ENCODE measurements at places on chromosomes 5 and 9.
A peak's percentile ranks its signal among the peaks of the same experiment; 100 is the strongest.

- DNase-seq = peak; percentile 5
Measured at GRCh38 chr9:133707065-133707762, 30.9 kb downstream of the SARDH start.

- peak; percentile 38 for DNase-seq
Measured at GRCh38 chr5:140113180-140113698, 670 bp upstream of the PURA start.

DNA sequence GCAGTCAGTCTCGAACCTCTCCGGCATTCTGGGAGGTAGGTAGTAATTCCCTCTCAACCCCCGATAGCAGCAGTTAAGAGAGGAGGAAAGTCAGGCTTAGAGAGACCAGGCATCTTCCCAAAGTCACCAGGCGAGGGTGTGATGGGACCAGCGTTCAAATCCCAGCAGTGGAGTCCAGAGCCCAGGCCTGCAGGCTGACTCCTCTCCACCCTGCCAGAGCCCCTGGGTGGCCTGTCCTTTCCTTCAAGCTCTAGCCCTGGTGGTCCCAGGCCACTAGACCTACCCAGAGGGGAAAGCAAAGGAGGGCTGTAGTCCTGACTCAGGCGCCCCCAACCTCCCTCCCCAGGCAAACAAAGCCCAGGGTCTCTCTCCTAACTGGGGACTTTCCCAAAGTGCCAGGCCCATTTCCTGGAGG, 4.2 kb upstream of the NR5A1 start:
- DNase-seq = no peak

DNA sequence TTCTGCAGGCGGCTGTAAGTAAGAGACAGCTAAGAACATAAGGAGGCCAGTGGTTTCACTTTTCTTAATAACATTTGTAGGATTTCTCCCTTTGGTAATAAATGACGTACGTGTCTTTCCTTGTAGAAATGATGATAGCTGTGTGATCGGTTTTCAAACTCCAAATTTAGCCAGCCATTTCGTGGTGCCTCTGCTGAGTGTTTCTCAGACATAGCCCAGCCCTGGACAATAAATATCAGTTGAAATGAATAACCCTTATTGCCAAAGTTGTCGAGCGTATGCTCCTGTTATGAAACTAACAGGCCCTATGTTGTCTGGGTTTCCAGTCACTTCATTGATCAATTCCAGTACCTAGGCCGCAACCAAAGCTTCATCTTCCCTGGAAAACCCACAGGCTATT, 75.0 kb upstream of the MSX2 start:
- no peak for DNase-seq

- no peak for DNase-seq
Measured at GRCh38 chr5:171646102-171647042, 139.2 kb upstream of the SMIM23 start.

DNA sequence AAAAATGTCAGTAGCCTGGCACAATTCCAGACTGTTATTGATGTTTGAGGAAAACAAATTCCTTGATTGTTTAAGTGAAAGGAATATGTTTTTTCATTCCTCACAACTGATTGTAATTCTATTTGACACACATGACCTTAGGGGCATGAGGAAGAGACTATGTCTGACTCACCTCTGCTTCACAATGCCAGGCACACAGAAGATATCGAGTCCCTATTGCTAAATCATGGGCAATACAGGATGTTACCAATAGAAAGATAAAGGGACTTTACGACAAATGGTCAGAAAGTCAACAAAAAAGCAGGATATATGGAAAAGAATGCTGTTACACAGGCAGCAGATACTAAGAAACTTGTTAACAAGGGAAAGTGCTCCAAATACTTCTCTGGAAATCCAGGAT, 1903.5 kb downstream of the EFNA5 start:
- DNase-seq = no peak

DNA sequence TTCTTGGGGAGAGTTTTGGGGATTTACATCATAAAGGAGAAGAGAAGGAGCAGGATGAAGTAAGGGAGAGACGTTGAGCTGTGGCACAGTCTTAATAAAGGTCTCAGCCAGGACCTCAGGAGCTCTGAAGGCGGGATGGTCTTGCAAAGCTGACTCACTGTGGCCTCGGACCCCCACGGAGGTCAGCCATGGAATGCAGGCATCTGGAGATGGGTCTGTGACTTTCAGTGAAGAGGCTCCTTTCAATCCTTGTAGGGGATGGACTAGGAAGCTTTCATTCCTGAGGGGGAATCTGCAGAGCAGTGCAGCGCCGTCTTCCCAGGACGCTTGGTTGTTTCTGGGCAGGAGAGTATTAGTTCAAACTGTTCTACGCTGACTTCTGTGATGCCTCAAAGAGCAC, 65.7 kb upstream of the BASP1 start:
- DNase-seq = no peak

DNA sequence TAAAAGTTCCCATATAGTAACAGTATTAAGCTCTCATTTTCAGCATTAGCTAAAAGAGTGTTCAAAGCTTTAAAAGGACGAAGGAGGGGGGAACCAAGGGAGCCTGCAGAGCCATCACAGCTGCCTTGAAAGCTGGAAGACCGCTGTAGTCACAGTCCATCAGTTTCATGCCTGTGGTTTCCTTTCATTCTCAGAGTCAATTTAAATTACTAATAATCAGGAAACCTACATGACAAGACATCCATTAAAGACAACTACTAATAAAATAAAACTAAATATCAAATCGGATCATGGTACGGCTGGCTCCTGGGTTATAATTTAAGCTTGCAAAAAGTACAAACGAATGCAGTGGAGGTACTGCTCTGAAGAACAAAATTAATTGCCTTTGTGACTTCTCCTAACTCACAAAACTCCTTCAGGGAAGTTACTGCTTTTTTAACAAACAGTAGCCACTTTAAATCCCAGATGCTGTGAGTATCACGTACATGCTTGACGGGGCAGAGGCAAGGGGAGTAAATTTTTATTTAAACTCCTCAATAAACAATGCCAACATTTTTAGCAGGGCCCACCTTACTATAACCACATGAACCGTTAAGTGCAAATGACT, 213.5 kb downstream of the DENND1A start:
- DNase-seq = no peak
